ENCODE measurements at places on chromosomes 13 and 19.

GRCh38 chr13:51785712-51786424 is 18.1 kb downstream of the DHRS12 start:
- DNase-seq = no peak

DNA sequence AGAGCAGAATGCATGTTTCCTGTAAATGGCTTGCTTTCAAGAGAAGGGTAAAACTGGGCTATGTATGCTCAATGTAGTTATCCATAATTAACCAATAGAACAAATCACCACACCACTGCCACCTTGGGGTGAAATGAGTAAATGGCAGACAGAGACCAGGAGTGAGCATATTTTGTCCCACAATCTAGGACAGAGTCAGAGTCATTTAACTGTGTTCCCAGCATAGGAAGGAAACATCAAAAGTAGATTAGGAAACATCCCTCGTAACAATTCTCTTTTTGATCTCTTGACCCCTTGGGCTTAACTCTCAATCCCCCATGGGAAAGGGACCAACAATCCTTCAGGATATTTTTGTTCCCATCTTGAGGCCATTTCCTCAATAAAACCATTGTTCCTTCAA is 224.8 kb downstream of the NHLRC3 start:
- no peak for DNase-seq

- DNase-seq = no peak
Measured at GRCh38 chr19:48338802-48339503, 13.6 kb downstream of the EMP3 start.

GRCh38 chr19:38277969-38278680 is 13.8 kb downstream of the SPINT2 start:
- DNase-seq = peak; percentile 34

DNA sequence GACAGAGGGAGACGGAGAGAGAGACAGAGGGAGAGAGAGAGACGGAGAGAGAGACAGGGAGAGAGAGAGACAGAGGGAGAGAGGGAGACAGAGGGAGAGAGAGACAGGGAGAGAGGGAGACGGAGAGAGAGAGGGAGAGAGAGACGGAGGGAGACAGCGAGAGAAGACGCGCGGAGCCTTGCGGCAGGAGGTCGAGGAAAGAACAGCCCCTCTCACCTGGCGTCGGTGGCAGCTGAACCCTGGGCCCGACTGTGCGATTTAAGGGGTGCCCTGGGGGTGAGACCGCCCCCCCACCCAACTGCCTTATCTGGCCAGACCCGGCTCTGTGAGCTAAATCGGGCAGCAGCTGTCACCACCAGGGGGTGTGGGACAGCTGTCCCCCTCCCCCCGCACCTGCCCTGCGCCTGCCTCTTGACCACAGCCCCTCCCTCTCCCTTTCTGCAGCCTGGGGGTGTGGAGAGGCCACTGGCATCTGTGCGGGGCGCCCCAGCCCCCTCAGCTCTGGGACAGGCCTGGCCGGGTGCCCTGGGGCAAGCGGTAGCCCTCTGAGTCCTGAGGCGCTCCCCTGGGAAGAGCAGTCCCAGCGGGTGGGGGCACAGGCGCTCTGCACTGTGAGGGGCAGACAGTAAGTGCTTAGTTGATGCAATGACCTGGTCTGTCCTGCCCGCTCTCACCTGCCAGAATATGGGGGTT is 10.8 kb downstream of the JOSD2 start:
- DNase-seq = no peak

DNA sequence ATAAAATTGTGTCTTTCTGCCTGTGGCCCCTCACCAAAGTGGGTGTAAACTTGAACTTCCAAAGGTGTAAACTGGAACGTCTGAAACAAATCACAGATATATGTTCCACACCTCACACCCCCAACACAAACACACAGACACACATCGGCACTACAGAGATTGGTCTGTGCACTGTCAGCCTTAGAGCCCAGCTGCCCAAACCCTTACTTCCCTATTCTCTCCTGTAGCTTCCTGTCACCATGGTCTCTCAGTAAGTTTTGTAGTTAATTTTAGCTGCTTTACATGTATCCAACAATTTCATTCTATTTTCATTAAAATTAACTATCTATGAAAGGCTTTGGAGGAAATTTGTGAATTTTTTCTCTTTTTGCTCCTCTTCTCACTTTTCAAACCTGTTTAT is 5.4 kb downstream of the TM9SF2 start:
- no peak for DNase-seq

GRCh38 chr19:49718991-49719390 is 28.1 kb downstream of the CPT1C start:
- no peak for DNase-seq

DNA sequence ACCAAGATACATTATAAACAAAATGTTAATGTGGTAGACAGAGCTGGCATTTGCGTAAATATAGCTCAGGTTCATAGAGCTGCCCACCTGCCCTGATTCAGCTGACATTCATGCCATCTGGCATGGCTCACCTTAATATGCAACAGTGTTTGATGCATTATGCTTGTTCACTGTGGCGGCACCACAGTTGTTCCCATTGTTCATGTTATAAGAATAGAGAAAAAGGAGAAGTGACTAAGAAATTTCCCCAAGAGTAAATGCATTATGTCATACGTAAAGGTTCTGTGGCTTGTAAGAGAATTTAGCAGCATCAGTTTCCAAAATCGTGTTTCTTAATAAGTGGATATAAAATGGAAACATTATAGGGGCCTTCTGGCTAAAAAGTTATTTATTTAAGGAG is 4.5 kb downstream of the CCNA1 start:
- DNase-seq = no peak

All from AG09319 (cell line).